ENCODE measurements at places on chromosomes 2 and 18.

- DNase-seq, result no peak
Measured at GRCh38 chr18:58992301-58993231, 127.9 kb downstream of the ZNF532 start.

DNA sequence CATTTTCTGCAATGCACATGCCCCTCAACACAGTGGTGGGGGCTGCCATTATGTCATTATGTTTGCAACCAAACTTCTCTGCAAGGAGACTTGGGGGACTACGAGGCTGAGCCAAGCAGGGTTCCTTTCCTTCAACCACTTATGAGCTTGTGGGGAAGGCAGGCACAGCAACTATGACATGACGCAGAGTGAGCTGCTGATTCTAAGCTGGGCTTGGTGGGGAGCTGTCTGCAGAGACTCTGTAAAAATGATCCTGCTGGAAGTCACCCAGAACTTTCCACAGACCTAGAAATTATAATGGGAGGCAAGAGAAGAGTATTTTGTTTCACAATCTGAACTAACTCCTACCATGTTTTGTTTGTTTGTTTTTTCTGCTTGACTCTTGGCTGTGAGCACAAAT, 55.6 kb downstream of the INPP5D start:
- no peak for DNase-seq

DNA sequence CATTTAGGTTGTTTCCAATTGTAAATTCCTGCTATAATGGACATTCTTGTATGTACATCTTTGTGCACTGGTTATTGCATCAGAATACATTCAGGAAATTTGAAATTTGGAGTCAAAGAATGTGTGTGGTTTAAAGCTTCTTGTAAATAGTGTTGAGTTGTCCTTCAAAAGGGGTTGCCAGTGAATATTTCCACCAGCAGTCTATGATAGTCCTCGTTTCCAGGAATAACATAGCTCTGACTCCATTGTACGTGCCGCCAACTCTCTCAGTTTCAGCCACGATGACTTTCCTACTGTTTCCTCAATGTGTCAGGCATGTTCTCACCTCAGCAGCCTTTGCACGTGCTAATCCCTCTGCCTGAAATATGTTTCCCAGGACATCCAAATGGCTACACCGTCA, 10.9 kb upstream of the HS6ST1 start:
- DNase-seq, result no peak

GRCh38 chr2:72972352-72973136, 55.2 kb downstream of the EMX1 start:
- DNase-seq, result no peak

DNA sequence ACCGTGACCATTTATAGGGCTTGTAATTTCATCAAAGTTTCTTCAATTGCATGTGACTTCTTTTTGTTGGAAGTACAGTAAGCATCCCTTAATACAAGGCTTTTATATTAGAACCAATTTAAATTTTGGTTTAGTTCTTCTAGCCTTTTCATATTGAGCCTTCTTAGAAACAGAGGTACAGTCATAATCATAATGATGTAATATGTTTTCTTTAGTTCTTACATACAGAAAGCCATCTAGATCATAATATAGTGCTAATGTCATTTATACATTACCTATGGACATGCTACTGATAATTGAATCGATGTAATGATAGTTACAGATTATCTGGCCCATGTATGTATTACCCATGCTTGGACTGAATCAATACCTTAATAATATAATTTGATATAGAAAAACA, 109.9 kb upstream of the OTX1 start:
- no peak for DNase-seq

DNA sequence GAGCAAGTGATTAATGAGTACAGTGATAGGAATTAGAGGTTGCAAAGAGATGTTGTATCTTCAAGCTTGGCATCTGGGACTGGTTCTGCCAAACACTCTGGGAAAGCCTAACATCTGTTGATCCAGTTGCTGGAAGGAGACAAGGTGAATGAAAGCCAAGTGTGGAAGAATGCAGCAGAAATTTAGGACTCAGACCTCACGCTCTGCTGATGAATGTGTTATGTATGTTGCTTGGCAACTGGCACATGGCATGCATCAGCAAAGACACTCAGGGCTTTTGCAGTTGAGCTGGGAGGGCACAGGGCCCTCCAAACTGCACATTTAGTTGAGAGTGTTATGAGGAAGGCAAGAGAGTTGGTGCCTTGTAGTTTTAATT, 105.5 kb downstream of the COLEC12 start:
- no peak for DNase-seq

DNA sequence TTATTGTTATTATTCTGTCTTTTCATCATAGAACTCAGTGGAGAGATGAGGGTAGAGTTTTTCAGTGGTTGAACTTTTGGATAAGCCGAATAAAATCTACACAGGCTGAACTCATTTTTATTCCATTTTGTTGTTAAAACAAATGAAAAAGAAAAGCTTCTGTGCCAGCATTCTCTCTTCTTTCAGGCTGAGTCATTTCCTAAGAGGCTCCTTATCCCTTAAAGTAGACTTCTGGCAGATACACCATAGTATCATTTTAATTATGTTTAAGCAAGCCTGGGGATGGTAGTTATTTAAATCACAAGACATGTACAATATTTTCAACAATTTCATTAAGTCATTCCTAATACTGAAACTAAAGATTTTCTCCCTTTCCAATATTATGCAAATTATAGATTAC, 1364.0 kb upstream of the NRXN1 start:
- no peak for DNase-seq

DNA sequence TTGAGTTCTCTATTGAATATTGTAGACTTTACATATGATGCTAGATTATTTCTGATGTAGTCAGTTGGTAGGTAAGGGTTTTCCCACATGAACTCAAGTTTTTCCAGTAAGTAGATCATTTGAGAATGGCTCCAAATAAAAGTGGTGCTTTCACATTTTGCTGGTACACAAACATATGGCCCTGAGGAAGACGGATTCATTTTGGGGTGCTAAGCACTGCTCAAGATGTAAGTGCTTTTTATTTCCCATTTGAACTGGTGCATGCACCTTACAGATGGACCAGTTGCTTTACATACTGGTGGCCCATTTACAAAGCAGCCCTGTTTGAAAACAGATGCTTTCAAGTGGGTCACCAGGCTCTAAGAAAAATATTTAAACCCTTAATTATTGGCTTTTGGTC, 266.7 kb downstream of the MEIS1 start:
- DNase-seq, result no peak

DNA sequence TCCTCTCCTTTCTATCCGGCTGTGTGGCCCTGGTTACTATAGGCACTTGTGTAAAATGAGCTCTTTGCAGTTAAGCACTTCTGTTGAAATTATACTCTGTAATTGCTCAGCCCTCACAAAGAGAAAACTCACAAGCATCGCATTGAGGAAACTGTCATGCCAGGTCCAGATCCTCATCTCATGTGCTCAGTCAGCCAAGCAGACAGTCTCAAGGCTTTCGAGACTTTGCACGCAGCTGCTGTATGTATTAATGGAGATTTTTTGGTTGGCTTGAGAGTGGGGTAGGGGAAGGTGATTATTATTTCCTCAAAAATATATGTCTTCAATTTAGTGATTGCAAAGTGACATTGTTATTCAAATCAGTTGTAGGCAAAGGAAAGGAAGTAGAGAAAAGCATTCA, 33.0 kb upstream of the PHLPP1 start:
- no peak for DNase-seq

DNA sequence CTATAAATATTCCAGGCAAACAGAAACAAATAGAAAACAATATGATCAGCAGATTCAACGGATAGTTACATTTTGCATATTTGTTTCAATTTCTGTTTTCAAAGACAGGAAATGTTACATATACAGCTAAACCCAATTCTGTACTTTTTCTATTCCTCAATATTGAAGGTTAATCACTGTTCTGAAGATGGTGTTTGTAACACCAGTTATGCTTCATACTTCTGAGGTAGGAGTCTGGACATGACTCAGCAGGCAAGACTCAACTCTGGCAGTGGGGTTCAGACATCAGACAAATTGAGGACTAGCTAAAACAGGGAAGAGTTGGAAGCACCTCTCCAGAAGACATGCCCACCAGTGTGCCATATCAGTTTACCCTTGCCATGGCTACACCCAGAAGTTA, 16.6 kb downstream of the SERPINB13 start:
- DNase-seq, result no peak

DNA sequence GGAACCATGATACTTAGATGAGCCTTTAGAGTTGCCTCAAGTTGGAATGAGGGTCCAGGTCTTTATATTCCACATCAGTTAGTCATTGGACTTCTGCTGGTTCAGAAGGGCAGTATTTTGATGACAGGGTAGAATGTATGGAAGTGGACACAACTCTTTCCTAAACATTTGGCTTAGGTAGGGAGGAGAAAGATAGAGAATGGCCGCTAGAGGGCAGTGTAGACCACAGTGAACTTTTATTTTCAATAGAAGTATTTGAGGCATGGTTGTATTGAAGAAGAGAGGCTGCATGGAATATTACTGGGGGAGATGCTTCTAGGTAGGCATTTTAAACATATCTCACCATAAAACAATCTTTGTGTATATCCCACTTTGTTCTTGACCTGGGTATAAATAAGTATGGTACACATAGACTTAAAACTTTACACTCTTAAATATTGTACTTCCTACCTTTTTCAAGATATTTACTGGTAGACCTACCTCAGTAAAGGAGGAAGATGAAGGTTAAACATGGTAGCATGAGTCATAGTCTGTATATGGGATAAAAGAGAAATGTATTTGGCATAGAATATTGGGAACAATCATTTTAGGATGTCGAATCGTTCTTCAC, 497.6 kb upstream of the FAM98A start:
- no peak for DNase-seq

- DNase-seq, result no peak
Measured at GRCh38 chr2:120272763-120273481, 20.3 kb downstream of the RALB start.

DNA sequence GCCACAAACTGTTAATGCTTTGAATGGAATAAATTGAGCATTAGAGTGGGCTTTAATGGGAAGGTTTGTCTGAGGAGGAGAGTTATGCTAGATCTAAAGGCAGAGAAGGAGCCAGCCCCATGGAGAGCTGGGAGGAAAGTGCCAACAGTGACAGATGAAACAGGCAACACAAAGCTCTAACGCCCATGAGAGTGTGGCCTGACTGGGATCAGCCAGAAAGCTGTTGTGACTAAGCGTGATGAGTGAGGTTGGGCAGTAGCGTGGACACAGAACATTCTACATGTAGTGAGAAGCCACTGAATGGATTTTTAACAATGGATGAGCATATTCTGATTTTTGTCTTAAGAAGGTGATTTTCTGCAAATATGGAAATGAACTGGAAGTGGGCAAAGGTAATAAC, 185.3 kb upstream of the SIX2 start:
- no peak for DNase-seq

GRCh38 chr2:217983276-217984233, 19.2 kb downstream of the TNS1 start:
- no peak for DNase-seq

DNA sequence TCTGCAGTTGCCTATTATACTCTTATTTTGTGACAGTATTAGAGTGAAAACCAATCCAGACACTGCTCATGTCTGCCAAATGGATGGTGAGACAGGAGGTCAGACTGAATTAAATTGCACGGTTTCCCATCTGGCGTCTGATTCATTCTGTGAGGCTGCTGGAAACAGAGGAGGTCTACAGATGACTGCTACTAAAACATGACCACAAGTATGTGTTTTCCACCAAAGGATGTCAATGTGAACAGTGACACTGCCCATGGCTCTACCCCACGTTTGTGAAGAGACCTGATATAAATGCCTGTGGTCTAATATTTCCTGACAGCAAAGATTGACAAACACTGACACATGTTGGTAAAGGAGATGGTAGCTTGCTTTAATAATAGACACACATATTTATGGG, 104.3 kb upstream of the ST6GAL2 start:
- DNase-seq, result no peak

- peak; percentile 69 for DNase-seq
Measured at GRCh38 chr2:106147665-106148064, 46.4 kb downstream of the UXS1 start.

DNA sequence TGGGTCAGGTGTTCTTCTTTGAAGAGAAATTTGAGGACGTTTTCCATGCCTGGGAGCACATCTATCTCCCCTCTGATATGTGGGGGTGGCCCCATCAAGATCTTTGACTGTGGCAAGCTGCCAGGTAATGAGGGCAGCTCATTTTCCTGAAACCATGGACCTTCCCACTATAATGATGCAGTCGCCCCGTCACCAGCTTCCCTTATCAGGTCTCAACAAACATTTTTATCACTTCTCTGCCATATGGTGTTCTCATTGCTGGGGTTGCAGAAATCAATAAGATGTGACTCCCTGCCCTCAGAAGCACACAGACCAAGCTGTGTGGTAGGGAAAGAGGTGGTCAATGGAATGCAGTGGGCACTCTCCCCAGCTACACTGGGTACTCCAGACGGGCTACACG, 48.4 kb upstream of the B3GNT7 start:
- no peak for DNase-seq

DNA sequence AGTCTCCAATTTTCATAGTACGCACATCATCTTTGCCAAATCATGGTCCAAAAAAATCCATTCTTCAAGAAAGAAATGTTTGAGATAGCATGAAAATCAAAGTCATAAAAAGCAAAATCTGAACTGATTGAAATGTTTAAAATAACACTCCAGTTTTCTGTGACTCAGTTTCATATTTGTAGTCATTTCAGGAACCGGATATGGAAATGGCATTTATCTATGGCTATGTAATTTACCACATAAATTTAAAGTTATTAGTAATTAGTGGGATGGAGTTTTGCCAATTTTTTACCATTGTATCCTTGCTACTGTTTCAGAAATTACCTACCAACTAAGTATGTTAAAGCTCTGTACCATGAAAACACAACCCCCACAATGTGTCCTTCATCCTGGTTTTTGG, 456.6 kb upstream of the ACVR2A start:
- no peak for DNase-seq

DNA sequence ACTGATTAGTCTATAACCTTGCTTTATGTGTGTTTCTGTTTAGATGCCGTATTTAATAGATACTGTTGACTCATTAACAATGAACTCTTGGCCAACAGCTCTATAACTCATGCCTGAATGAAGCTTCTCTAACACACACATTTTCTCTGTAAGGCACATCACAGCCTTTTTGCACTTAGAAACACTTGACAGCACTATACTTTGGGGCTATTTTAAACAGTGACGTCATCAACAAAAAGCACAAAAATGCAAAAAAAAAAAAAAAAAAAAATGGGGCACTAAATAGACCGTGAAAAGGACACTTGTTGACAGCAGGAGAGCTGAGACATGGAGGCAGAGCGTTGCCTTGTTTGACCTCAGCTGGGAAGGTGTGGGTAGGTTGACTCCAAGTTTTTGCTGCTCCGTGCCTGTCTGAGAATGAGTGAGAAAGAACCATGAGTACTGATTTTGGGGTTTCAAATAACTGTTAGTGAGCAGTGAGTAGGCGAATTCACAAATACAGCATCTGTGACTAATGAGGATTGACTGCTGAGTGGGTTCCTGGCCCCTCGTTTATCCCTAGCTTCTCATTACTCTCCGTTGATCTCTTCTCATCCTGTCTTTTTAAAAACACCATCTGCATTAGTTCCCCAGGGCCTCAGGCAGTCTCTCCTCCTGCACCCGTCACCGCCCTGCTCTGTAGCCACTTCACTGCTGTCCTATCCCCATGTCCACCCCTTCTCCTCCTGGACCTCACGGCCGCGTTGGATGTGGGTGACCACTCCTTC, 24.4 kb downstream of the SPP2 start:
- DNase-seq, result no peak

- no peak for DNase-seq
Measured at GRCh38 chr18:41798879-41799278, 156.2 kb upstream of the PIK3C3 start.

GRCh38 chr2:29224693-29225551, 109.7 kb downstream of the CLIP4 start:
- no peak for DNase-seq

GRCh38 chr18:49055754-49056172, 105.0 kb upstream of the SMAD7 start:
- no peak for DNase-seq

- no peak for DNase-seq
Measured at GRCh38 chr18:12747530-12748315, 44.9 kb downstream of the PSMG2 start.
